GM12892 (cell line): ENCODE measurements at places on chromosomes 13 and 19.

GRCh38 chr19:35195830-35196229 is 32.7 kb downstream of the FAM187B start:
- DNase-seq = no peak

DNA sequence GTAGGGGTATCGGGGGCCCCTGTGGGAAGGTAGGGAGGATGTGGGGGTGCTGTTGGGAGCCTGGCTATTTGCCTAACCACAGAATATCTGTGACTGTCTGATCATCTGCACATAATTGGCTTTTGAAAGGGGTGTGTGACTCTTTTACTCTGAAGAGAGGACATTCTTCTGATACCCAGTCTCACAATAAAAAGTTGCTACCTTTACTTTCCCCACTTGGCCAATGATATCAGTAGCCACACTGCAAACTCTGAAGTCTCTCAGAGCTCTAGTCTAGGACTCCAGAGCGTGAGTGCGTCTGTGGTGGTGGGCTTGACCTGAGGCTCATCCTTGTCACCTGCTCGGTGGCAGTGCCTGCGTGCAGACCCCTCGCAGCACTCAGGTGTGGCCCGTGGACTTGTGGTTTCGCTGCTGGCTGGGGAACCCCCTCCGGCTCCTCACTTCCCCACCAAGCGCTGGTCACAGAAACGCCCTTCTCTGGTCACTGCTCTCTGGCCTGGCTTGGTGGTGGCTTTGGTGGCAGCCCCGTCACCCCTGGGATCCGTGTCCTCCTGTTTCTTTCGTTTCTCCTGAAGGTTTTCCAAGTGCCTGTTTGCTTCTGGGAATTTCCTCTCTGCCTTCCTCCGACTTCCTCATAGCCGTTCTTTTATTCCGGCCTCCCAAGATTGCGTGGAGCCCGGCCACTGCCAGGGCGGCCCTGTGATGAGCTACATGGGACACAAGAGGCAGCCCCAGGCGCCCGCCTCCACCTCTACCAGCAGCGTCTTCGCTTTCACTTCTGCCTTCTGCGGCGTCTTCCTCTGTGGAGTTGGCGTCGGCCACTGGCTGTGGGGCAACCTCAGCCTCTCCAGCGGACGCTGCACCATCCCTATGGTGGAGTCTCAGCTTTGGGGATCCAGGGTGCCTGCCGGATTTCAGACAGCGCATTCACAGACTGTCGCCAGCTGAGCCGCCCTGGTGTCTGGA is 78.0 kb downstream of the ATP11A start:
- peak; percentile 76 for DNase-seq

DNA sequence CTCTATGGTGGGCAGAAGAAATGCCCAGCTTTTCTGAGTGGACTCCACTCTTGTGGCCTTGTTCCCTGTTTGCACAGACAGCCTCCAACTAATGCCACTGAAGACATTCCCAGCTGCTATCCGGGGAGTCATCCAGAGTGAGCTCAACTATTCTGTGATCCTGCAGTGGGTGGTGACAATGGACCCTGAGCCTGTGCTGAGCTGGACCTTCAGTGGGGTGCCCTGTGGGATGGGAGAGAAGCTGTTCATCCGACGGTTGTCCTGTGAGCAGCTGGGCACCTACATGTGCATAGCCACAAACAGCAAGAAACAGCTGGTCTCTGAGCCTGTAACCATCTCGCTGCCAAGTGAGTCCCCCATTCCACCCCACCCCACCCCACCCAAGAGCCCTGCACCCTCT is 10.3 kb downstream of the IGSF23 start:
- no peak for DNase-seq

- no peak for DNase-seq
These were observed 17.1 kb downstream of the NAA16 start for GRCh38 chr13:41327994-41328790.

DNA sequence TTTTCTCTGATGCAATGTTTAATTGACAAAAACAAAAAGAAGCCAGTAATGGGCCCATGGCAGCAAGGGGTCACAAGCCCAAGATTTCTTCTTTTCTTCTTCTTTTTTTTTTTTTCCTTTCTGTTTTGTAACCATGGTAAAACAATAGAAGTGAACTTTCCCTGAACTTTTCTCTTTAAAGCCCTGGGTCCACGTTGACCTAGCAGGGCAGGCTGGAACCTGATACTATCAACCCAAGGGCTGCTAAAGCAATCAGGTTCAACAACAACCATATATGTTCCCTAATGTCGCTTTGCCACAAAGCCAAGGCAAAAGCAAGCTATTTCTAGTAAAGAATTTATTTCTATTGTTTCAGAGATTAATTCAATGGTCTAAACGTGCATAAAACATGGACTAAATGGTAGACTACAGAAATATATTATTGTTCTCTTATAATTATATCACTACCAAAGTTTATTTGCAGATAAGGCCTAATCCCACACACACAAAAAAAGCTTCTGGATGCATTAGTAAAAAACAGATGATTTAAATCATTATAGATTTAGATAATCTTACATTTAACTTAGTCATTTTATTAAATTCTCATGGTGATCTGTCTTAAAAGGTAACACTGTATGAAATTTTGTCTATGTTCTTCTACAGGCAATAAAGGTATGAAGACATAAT is 153.9 kb downstream of the DACH1 start:
- no peak for DNase-seq

DNA sequence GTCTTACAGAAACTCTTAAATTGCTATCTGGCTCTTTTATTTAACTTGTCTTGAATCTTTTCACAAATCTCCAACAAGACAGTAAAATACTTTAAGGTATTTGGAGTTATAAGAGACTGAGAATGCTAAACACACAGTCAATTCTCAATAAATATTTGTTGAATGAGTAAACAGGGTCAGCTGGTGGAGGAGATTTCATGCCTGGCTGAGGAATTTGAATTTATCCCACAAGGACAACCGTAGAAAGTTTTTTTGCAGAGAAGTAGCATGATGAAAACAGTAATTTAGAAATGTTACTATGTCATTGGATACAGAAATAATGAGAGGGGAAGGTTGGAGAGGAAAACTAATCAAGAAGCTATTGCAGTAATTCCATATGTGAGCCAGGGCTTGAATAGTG is 1223.7 kb downstream of the PCDH17 start:
- no peak for DNase-seq

DNA sequence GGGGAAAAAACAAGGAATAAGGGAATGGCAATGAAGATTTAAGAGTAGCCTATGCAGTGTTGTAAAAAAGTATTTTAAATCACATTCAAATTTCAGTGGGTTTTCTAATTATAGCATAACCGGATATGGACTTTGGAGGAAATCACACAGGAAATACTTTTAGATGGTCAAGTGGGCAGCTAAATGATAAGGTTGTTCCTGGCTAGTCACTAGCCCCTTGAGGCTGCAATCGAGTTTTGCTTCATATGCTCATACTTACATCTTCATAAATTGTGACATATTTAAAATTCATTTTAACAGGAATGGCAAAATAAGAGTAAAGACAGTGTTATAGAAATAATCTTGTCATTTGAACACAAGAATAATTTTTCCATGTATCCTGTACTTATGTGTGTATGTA is 88.9 kb downstream of the WDFY2 start:
- no peak for DNase-seq

- DNase-seq = no peak
These were observed 442 bp downstream of the ZNF420 start for GRCh38 chr19:37078717-37079032.

GRCh38 chr13:50463719-50464118 is 379.8 kb downstream of the DLEU7 start:
- DNase-seq = no peak

DNA sequence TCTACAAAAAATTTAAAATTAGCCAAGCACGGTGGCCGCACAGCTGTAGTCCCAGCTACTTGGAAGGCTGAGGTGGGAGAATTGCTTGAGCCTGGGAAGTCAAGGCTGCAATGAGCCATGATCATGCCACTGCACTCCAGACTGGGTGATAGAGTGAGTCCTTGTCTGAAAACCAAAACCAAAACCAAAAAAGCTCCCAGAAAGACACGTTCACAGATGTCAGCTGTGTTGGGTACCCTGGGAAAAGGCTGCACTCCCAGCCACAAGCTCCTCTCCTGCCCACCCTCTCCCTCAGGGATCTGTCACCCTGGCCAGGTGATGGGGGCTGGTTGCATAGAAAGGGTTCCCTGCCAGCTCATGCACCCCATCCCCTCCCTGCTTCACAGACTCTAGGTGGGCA is 53.3 kb downstream of the RNF6 start:
- DNase-seq = no peak

GRCh38 chr19:48989701-48990291 is 3.3 kb downstream of the GYS1 start:
- no peak for DNase-seq

GRCh38 chr19:11577451-11578257 is at the start of gene ACP5:
TSS of gene ACP5 (minus strand) at chr19:11577645. CDS start at chr19:11577317, 328 bp downstream.
- no peak for DNase-seq

DNA sequence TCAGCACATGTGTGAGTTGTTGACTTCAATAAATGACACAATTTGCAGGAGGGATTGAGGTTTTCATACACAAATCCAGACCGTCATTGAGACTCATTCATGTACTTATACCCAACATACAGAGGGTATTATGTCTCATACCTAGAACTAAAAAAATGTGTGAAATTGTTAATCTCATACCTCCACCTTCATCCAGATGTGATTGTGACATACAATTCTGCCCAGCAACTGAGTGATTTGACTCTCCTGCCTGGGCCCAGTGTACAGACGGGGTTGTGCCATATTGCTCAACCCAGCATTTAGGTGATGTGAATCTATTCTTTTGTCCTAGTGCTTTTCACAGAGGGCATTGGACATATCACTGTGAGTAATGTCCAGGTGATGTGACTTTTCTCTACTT is 12.6 kb upstream of the ZNF681 start:
- no peak for DNase-seq

GRCh38 chr13:98738993-98739392 is 13.5 kb downstream of the SLC15A1 start:
- no peak for DNase-seq

DNA sequence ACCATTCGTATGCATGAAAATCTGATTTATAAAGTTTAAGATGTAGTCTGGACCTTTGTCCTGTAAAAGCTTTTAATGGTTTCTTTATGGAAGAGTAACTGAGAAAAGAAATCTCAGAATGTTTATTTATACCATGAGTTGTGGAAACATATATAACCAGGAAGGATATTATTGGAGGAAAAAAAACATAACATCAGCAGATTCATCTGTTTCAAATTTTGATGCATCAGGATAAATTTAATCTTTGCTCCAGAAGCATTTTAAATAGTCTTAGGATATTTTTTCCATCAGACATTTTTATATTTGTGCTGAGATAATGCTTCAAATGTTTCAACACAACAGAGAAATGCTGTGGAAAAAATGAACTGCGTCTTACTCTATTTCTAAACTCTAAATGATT is 31.2 kb upstream of the CSNK1A1L start:
- DNase-seq = no peak

- DNase-seq = no peak
These were observed 36.7 kb downstream of the ZNF93 start for GRCh38 chr19:19937403-19937802.

DNA sequence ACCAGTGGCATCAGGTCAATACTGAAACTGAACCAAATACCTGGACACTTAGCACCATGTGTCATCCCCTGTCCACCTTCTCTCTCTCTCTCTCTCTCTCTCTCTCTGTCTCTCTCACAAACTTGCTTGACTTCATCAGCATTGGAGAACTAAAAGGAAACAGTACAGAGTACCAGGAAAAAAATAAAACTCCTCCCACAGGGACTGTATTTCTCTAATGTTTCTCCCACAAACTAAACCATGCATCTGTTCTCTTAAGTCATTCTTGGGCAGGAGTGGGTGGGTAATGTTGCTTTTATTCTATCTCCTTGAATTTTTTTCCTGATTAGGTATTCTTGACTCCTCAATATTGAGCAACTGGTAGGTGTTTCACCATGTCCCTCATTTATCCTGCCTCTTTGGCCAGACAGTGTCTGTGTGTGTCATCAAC is 112.9 kb upstream of the CACNA1A start:
- DNase-seq = no peak

- DNase-seq = no peak
These were observed 354.8 kb downstream of the SUCLA2 start for GRCh38 chr13:47646298-47646697.

GRCh38 chr19:54179921-54180461 is 7.0 kb upstream of the TMC4 start:
- no peak for DNase-seq

GRCh38 chr19:48484931-48485612 is 15.9 kb downstream of the CYTH2 start:
- no peak for DNase-seq

GRCh38 chr13:109036078-109036780 is 406.8 kb downstream of the MYO16 start:
- no peak for DNase-seq

- no peak for DNase-seq
These were observed 43.5 kb downstream of the GGACT start for GRCh38 chr13:100544866-100545683.

- DNase-seq = no peak
These were observed 67.0 kb upstream of the SERP2 start for GRCh38 chr13:44306371-44307192.

DNA sequence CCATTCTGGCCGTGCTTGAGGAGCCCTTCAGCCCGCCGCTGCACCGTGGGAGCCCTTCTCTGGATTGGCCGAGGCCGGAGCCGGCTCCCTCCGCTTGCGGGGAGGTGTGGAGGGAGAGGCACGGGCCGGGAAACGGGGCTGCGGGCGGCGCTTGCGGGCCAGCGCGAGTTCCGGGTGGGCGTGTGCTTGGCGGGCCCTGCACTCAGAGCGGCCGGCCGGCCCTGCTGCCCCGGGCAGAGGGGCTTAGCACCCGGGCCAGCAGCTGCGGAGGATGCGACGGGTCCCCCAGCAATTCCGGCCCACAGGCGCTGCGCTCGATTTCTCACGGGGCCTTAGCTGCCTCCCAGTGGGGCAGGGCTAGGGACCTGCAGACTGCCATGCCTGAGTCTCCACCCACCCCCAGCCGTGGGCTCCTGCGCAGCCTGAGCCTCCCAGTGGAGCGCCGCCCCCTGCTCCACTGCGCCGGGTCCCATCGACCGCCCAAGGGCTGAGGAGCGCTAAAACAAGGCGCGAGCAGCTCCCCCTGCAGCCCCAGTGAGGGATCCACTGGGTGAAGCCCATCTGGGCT is 76.5 kb downstream of the PCDH20 start:
- DNase-seq = no peak

- DNase-seq = peak; percentile 22
These were observed 829 bp downstream of the B3GLCT start for GRCh38 chr13:31200637-31200971.

DNA sequence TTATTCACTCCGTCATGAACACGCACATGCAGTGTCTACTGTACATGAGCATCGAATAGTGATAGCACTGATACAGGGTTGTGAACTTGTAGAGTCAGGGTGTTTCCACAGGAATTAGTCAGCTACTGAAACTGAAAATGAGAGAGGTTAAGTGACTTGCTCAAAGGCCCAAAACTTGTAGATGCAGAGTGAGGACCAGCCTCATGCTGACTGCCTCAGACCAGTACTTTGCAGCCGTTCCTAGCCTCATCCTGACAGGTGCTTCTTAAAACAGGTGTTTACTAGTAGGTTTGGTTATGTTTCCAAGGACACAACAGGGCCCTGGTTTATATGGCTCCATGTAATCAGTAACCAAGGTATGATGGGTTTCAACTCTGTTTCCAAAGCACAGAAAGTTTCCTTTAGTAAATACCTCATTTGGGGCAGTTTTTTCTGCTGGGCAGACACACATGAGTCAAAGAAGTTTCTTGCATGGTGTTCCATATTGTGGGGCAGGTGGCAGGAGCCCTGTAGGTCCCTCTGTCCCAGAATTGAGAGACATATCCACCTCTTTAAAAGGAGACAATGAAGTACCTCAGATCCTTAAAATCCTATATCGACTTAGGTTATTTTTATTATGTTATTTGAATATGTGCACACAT is 16.0 kb downstream of the FGF9 start:
- no peak for DNase-seq
